Stimulated activated CD8-positive, alpha-beta memory T cell treated with anti-CD3 and anti-CD28 coated beads, Interleukin-2, amount 100 ng/mL, for 48 hours (primary cell): ENCODE measurements at places on chromosomes 11 and 22.

DNA sequence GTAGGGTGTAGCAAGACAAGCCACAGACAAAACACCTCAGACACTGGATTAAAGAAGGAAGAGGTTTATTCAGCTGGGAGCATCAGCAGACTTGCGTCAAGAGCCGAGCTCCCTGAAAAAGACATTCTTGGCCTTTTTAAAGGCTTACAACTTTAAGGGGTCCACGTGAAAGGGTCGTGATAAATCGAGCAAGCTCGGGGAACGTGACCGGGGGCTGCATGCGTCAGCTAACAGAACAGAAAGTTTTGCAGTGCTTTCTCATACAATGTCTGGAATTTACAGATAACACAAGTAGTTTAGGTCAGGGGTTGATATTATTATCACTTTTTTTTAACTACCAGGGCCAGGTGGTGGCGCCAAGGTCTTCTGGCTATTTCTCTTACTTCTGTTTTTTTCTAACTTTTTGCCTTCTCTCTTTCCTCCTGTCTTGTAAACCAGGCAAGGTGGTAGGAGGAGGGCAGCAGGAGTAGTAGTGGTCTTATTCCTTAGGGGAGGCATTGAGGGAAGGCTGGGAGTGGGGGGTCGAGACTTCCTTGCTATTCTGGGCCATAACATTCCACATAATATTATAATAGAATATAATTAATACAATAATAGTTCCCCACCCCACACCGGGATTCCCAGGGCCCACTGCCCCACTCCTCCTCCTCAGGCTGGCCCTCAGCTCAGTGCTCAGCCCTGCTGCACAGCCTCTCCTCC lies 587 bp upstream of the ALDH3B1 start:
- no peak for DNase-seq

- DNase-seq = no peak
Measured at GRCh38 chr11:101721270-101721669, 137.5 kb upstream of the TRPC6 start.

GRCh38 chr22:46044621-46045458 lies 67.9 kb upstream of the WNT7B start:
- no peak for DNase-seq

- no peak for DNase-seq
Measured at GRCh38 chr11:61972672-61973475, 5.4 kb upstream of the FTH1 start.

GRCh38 chr11:111440416-111441205 lies 61.5 kb upstream of the POU2AF1 start:
- DNase-seq = no peak

- DNase-seq = no peak
Measured at GRCh38 chr11:75151346-75152047, 590 bp downstream of the SLCO2B1 start.

DNA sequence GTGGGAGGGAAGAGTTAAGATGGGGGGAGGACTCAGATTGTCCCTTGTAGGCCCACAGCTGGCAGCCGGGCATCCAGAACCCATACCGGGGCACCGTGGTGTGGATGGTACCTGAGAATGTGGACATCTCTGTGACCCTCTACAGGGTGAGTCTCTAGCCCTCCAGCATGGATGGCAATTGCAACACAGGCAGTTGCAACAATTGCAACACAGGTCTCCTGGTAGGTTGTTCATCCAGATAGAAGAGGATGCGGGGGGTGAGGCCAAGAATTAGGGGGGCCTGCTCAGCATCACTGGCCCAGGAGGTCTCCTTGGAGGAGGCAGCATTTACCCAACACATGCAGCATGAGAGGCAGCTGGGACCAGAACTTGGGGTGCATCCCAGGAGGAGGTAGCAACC lies 3.4 kb downstream of the EHBP1L1 start:
- DNase-seq = no peak

GRCh38 chr22:27193215-27193614 lies 535.8 kb downstream of the MIAT start:
- no peak for DNase-seq

GRCh38 chr22:25200967-25201366 lies 1.3 kb downstream of the CRYBB3 start:
- DNase-seq = no peak

- no peak for DNase-seq
Measured at GRCh38 chr22:31750365-31751284, 693 bp upstream of the PRR14L start.
